Nucleus accumbens (tissue), 56 donors: ENCODE measurements at places on chromosomes 2 and 18.
A peak's percentile ranks its signal among the peaks of the same experiment; 100 is the strongest.

GRCh38 chr18:5173646-5174045 lies 23.4 kb downstream of the AKAIN1 start:
- no peak for DNase-seq

- no peak for DNase-seq
These were observed 2.6 kb downstream of the UGT1A10 start for GRCh38 chr2:233638836-233639235.

GRCh38 chr18:23992089-23992940 lies 22.2 kb upstream of the TTC39C start:
- no peak for DNase-seq

DNA sequence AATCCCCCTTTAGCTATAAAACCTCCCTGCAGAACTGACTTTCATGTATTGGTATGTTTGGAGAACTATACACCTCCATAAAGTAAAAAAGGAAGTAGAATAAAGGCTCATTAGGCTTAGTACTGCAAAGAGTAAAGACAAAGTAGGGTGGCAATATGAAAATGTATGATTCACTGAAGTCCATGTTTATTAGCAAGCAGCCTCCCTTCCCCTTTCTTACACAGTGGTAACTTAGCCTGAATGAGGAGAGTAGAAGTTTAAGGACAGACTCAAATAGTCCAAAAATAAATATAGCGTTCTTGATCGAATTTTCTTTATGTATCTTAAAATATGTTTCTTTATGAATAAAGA lies 1.5 kb downstream of the ZNF804A start:
- no peak for DNase-seq

DNA sequence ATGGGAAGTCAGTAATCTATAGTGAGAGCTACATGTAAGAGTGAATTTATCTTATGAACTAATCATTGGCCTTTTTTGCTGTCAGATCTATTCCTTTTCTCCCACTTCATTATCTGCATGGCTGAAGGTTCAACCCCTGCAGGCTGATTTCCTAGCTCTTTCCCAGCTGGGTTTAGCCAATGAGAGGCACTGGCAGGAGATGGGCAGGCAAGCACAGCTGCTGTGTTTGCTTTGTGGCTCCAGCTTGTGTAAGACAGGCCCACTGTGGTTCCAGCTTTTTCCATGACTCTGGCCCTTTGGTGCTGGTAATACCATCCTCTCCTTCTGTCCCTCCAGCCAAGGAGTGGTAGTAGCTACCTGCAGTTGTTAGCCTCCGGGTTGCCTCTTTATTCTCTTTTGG lies 248.8 kb downstream of the PLCL1 start:
- no peak for DNase-seq

GRCh38 chr2:110690083-110690965 lies 12.5 kb upstream of the BUB1 start:
- no peak for DNase-seq

DNA sequence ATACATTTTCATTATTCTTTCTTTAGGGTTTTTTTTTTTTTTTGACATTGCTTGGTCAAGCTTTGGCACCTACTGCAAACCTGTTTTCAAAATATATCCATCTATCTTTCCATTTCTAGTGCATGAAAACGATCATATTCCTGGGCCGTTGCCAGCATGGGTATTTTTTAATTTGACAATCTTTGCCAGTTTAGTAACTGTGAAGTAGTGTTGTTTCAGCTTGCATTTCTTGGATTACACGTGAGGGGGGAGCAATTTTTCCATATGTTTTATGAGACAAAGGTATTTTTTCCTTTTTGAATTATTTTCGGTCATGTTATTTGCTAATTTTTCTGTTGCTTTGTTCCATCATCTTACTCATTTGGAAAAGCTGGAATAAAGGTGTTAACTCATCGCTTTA lies 40.9 kb downstream of the TSHZ1 start:
- no peak for DNase-seq

DNA sequence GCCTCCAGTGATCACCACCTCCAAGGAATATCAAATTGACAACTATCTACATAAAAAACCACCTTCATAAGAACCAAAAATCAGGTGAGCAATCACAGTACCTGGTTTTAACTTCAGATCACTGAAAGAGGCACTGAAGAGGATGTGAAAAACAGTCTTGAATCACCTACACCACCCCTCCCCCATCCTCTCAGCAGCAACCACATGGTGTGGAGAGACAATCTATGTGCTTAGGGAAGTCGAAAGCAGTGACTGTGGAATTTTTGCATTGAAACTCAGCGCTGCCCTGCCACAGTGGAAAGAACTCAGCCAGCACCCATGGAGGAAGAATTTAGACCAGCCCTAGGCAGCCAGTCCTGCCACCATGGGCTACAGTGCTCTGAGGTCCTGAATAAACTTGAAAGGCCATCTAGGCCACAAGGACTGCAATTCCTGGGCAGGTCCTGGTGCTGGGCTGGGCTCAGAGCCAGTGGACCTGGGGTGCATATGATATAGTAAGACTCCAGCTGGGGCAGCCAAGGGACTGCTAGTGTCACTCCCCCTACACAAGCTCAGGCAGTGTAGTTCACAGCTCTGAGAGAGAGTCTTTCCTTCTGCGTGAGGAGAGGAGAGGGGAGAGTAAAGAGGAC lies 75.6 kb downstream of the ATL2 start:
- no peak for DNase-seq

DNA sequence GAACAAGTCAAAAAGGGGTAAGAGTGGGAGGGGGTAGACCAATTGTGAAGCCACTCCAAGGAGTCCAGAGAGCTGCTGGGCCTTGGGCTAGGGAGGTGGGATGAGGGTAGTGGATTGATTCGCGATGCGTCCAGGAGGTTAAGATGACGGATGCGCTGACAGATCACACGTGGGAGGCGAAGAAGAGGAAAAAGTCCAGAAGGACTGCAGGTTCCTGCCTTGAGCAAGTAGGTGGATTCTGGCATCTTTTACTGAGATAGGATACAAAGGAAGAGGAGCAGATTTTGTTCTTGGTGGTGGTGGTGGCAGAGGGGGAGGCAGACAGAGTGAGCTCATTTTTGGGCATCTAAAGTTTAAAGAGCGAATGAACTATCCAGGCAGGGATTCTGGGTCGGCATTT lies 76.5 kb downstream of the KCTD1 start:
- DNase-seq = no peak

DNA sequence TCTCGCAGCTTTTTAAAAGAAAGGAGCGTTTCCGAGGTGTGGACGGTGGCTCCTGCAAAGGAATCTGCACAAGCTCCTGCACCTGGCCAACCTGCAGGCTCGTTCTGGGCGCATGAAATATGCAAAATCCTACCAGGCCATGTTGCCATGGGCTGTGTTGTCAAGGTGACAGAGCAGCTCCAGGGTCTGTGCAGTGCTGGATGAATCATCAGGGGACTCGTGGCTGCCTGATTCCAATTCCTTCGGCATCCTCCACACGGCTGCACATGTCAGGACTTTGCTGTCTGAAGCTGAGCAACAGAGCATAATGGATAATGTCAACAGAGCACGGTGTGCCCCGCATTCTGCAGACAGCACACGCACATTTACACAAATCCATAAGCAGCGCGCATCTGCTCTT lies 120.5 kb downstream of the EIPR1 start:
- DNase-seq = peak; percentile 75

DNA sequence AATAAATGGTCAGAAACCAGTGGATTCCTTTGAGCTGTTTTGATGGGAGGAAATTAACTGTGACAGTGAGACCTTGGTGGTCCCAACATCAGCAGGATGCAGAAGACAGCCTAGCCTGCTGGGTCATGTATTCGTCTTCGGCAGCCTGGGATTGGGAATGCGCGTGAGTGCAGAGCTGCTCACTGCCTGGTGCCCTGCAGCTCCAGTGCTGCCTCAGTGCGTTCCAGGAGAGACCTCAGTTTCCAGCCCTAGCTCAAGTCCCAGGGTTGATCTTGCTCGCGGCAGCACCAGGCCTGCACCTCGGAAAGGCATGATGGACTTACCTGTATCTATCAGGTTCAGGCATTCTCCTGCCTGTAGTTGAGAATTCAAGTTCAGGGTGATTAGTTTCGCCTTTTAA lies 203.9 kb downstream of the SH3RF3 start:
- no peak for DNase-seq

GRCh38 chr2:211868996-211869533 lies 669.5 kb downstream of the ERBB4 start:
- DNase-seq = no peak

GRCh38 chr2:234571620-234572407 lies 74.9 kb upstream of the ARL4C start:
- DNase-seq = no peak

DNA sequence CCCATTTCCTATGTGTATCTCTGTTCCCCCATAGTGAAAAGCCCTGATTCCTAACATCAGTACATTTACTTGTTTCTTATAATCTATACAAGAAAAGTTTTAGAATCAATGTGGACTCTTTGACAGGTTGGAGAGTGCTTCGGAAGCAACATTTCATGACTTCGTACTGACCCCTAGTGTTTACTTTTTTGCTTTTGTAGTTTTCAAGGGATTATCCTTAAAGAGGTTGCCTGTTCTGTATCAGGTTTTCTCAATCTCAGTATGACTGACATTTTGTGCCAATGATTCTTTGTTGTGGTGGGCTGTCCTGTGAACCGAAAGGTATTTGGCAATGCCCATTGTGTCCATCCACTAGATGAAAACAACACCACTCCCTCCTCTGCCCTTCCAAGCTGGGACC lies 43.3 kb upstream of the SERPINB2 start:
- DNase-seq = no peak

DNA sequence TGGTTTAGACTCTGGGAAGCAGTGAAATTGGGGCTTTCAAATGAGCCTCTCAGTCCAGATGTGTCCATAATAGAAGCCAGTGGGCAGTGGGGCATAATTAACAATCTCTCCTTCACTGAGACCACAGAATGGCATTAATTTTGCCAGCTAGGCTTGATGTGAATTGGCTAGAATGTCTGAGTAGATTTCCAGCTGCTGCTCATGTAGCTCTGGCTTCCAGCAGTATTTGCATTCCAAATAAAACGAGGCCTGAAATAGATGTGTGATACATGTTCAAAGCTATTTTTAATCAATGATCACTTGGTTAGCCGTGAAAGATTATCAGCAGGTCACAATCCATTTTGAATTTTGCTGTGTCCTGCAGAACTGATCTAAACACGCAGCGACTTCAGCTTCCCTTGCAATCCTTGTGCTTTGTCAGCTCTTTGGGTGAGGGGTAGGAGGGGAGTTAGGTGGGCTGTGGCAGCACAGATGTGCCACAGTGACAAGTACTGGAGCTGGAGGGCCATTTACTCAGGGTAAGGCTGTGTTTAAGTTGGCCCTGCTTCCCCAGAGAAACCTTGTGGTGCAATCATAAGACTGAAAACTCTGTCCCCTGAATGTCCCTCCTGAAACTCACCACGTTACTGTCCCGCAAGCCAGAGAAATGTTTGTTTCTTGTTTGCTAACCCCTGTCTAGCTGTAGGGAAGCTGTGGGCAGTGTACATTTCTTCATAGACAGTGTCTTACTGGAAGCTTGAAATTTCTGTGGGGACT lies 56.9 kb upstream of the TMEM178A start:
- DNase-seq = no peak

DNA sequence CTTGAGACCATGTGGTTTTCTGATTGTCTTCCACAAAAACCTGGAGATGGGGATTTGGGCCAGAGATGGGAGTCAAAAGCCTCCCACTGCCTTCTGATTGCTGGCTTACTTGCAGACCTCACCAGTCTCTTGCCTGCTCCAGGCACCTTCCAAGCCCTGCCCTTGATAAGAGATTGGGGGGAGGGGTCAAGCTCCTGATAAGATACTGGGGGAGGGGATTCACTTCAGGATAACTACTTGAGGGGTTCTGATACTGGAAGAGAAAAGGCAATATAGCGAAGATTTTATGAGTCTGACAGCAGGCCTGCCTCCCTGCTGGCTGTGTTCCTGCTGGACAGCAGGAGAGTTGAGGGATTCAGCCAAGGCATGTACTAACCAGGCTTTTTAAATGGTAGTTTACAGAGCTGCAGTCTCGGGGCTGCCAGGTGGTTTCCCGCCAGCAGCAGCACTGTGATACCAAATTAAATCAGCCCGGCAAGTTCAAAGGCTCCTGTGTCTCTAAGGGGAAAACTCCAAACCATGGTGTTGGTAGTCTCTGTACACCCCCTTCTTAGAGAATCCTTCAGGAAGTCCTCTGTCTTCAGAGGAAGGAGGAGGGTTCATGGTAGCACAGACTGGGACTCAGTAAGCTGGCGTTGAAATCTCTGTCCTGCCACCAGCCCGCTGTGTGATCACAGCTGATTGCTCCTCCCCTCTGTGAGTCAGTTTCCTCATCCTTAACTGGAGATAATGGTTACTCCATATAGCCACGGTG lies 58.3 kb downstream of the FBXO36 start:
- no peak for DNase-seq

GRCh38 chr2:62114564-62114963 lies 81.4 kb upstream of the B3GNT2 start:
- no peak for DNase-seq

DNA sequence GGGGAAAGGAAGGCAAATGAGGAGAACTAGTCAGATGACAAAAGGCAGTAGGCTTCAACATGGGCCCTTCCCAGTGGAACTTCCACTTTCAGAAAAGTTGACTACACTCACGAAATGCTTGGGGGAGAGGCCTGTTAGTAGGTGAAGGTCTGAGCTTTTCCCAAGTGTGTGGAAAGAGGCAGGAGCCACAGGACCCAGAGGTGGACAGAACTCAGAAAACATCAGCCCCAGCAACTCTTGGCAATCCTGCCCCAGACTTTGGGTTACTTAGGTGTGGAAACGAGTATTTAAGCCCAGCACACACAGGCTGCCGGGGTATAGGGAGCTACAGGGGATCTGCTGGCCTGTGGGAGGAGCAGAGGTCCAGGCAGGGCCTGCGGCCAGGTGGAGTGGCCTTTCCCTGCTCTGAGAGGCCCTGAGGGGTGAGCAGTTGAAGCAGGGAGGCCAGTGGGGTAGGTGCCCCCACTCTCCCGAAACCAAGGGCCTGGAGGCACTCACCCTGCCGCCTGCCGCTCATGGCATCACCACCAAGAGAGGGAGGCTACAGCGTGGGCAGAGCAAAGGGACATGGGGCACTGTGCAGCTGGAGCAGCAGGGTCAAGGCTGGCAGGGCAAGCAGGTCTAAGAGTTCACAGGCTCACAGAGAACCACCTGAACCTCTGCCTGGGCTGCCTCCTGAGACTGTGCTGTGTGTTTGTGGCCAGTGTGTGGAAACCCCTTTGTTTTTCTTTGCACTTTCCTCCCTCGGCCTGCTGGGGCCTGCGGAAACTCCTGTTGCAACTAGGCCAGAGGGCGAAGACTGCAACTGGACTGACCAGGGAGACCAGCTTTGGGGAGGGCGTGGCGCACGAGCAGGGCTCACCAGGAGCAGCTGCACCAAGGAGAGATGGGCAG lies 130.7 kb upstream of the SERTAD2 start:
- DNase-seq = no peak

DNA sequence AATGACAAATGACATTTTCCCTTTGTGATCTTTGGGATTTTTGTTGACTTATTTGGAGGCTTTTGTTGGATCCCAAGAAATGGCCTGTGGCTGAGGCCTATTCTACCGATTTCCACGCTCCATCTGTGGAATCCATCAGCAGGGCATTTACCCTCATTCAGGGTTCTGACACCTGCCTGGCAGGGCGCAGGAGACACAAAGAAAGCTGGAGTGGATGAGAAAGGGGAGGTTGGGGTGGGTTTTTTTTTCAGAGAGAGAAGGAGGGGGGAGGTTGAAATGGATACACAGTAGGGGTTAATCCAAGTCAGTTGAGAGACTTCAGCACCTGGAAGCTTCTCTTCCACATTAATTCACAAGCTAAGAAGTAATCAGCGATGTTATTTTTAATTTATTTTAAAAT lies 59.7 kb downstream of the PAX3 start:
- DNase-seq = no peak
